Stimulated activated CD8-positive, alpha-beta memory T cell treated with anti-CD3 and anti-CD28 coated beads, Interleukin-15, amount 100 ng/mL, for 24 hours (primary cell): ENCODE measurements at places on chromosomes 4 and X.

DNA sequence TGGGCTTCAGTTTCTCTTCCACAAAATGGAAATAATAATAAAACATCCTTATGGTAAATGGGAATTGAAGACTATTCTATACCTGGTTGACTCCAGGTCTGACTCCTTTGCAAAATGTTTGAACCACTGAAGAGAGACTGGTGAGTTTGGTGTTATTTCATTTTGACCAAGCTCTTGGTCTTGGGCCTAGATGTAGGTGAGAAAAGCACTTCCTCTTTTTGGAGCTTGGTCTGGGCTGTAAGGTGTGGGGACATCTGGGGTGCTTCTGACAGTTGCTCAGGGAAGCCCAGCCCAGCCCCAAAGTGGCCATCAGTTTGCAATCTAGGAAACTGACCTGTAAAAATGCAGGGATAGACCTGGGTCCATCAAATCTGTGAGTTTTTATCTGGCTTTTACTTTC is 26.8 kb upstream of the SOD3 start:
- no peak for DNase-seq

DNA sequence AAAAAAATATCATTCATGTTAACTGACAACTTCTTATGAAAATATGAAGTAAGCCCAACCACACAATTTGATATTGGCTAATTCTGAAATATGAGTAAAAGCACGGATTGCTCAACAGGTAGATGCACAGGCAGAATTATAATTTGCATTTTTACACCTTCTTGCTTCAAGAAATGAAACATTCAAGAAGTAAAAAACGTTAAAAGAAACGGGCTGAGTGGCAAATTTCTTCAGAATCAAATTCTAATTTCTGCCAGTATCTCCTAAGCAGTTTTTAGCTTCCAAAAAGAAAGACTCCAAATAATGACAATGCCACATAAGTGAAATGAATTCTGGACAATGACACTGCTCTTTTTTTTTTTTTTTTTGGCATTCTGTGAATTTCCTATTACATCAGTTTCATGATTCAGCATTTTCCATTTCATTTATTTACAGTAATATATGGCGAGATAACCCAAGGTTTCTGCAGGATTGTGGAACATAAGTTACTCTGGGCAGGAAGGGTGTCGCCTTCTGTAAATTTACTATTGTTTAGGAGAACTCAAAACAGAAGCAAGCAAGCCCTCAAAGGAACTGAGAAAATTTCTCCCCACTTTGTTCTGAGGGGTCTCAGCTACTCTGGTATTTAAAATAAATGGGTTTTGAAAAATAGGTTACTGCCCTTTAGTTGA is 1.4 kb downstream of the SEL1L3 start:
- no peak for DNase-seq

- DNase-seq: no peak
Measured at GRCh38 chrX:9534686-9535085, 69.8 kb downstream of the TBL1X start.

DNA sequence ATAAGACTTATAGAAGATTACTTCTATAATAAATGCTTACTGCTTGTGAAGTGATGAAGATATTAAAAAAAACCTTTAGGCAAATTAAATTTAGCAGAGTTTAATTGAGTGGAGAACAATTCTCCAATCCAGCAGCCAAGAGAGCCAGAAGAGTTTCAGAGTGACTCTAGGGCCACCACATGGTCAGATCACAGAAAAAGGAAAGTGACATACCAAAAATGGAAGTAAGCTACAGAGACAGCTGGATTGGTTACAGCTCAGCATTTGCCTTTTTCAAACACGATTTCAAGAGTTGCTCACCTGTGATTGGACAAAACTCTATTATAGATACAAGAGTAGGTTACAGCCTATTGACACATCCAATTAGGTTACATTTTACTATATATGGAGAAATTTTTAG is 79.0 kb upstream of the TRAM1L1 start:
- no peak for DNase-seq

DNA sequence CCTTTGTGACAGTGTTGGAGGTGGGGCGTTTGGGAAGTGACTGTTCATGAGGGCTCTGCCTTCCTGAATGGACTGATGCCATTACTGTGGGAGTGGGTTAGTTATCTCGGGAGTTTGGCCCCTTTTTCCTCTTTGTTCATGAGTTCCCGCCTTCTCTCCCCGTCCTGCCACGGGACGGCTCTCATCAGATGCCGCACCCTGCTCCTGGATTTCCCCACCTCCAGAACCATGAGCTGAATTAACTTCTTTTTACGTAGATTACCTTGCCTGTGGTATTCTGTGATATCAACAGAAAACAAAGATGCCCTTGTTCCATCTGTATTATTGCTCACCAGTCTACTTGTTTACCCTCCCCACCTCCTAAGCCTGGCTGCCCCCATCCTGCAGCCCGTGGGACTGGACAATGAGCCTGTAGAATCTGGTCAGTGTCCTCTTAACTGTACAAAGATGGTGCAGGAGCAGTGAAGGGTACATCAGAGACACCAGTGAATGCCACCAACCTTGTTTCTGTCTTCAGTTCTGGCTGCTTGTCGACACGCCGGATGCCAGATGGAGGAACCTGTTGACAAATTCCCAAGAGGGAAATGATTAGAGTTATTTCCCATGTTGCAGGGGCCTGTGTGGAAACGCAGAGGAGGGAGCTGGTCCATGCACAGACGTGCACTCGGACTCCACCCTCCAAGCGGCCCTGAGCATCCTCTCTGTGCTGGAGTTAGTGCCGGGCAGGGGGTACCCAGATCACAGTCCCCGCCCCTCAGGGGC is 104.7 kb downstream of the ABLIM2 start:
- no peak for DNase-seq

DNA sequence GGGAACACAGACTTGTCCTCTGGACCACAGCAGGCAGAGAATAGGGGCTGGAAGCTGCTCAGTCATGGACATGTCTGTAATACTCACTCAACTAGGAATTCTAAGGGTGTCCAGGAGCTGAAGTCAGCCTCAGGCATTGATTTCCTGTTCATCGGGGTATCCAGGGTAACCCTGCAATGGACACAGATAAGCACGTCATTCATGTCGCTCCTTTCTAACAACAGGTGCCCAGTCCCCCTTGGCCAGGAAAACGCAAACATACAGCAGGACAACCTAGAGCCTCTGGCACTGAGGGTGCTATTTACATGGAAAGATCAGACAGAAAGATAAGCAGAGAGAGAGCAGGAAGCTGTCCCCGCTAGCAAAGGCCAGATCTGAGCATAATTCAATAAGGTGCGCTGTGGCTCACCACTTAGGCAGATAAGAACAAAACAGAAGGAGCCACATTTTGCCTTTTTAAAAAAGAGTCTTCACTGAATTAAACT is 21.3 kb downstream of the QDPR start:
- no peak for DNase-seq

DNA sequence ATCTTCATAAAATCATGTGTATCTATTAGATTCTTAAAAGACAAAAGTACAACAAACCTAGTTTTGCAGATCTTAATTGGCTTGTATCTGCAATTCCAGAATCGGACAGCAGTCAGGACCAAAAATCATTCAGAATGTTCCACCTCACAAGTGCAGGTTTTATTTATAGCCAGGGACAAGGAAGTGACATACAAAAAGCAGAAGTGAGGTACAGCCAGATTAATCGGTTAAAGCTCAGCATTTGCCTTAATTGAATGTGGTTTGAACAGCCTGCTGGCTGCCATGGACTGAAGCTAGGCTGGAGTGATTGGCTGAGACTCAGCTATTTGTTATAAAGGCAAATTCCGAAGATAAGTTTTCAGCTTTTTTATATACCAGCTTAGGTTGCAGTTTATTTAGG is 932.6 kb downstream of the C4orf33 start:
- DNase-seq: no peak

- no peak for DNase-seq
Measured at GRCh38 chrX:119694601-119695534, 1.9 kb upstream of the SEPTIN6 start.

- no peak for DNase-seq
Measured at GRCh38 chr4:110268352-110268751, 69.9 kb upstream of the ELOVL6 start.
